Activated CD4-positive, alpha-beta T cell treated with anti-CD3 and anti-CD28 coated beads, Interleukin-2, amount 50 U/mL, for 1 hour (primary cell): ENCODE measurements at places on chromosomes 16 and 17.
A peak's percentile ranks its signal among the peaks of the same experiment; 100 is the strongest.

- peak; percentile 76 for DNase-seq
Measured at GRCh38 chr16:27237219-27238015, 31.2 kb downstream of the NSMCE1 start.

DNA sequence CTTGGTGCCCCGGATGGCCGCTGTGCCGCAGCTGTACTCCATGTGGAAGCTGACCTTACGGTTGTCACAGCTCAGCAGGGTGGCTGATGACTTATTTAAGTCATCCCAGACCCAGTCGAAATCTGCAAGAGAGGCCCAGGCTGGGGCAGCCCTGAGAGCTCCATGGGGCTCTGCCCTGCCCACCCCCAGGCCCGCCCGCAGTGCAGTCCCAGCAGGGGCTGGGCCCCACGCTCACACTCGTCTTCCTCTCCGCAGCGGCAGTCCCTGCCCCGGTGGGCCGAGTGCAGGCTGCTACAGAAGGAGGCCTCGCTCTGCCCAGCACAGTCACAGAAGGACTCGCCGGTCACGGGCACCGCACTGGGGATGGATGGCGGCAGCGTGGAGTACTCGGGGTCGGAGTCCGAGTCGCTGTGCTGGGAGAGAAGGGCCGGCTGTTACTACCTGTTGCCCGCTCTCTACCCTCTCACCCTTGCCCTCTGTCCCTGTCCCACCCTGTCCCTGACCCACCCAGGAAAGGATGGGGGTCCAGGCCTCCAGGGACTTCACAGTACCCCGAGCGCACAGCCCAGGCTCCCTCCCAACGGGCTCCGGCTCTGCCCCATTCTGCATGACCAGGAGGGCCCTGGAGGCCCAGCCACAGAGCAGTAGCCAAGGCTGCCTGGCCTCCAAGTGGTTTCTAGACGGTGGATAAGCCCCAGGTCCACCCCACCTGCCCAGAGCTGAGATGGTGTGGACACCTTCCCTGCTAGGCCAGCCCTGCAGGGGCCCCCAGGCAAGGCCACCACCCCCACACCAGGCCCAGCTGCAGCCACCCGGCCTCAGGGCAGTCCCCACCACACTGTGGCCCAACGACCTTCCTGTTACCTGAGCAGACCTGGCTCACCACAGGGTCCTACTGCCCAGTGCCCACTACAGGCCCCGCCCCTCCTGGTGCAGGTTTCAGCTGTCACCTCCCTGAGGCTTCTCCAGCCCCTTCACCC, 3.9 kb downstream of the SPSB3 start:
- DNase-seq = no peak

GRCh38 chr16:18045356-18045755, 291.2 kb downstream of the NPIPA8 start:
- no peak for DNase-seq

DNA sequence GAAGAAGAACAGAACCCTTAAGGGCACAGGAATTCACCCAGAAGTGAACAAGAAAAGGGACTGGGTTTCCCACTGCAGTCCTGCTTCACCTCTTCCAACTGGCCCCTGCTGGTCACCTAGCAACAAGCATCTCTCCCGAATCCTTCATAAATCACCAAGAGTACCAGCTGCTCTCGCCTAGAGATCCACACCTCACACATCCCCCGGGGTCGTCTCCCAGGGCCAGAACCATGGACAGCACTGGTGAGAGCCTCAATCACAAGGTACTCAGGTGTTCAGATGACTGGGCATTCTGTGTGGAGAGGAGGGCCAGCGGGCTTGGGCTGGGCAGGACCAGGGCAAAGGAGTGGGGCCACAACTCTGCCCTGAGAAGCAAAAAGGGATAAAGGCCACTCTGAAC, 65.9 kb downstream of the CCT6B start:
- no peak for DNase-seq

- no peak for DNase-seq
Measured at GRCh38 chr17:72498364-72499210, 377.8 kb downstream of the SOX9 start.

- no peak for DNase-seq
Measured at GRCh38 chr17:66670206-66670605, 164.7 kb upstream of the CACNG5 start.

DNA sequence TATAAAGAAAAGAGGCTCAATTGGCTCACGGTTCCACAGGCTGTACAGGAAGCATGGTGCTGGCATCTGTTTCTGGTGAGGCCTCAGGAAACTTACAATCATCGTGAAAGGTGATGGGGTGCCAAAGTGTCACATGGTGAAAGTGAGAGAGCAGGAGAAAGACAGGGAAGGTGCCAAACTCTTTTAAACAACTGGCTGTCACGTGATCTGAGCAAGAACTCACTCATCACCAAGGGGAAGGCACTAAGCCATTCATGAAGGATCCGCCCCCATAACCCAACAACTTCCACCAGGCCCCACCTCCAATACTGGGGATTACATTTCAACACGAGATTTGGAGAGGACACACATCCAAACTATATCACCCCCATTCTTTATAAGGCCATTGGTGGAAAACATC, 28.4 kb upstream of the HS3ST2 start:
- no peak for DNase-seq

DNA sequence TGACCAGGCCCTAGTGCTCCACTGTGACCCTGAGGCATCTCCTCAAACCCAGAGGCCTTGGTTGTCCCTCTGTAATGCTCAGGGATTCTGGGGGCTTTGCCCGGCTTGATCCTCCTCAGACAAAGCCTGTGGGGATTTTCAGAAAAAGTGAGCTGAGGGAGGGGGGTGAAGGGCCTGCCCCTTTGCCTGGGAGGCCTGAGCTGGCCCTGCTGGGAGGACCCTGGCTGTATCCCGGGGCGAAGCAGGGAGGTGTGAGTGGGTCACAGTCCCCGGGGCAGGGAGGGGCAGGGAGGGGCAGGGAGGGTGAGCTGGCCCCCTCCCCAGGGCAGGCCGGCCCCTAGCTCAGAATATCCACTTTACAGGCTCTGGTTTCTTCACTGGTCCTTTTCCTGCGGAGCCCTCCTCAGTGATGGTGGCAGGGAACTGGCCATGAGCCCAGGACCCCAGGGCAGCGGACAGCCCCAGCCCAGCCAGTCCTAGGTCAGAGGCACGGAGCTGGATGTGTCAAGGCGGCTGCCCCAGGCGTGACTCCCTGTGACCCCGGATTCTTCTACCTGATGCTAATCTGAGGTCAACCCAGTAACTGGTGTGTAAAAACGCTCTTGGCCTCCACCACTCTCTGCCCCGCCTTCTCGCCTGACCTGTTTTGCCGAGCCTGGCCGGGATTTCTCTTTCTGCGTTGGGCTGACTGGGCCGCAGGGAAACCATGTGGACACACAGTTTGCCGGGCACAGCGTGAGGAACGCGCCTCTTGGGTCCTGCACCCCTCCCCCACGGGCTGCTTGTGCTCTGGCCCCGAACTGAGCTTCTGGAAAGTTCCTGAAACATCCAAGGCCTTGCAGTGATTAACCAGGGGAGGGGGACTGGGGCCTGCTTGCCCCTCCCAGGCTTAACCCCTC, 5.8 kb upstream of the FASN start:
- DNase-seq = no peak

- DNase-seq = no peak
Measured at GRCh38 chr16:2592786-2593185, 55.0 kb downstream of the PDPK1 start.

GRCh38 chr16:5428932-5429331, 331.3 kb upstream of the EEF2KMT start:
- DNase-seq = no peak

GRCh38 chr17:9824094-9824493, 1.6 kb upstream of the GLP2R start:
- no peak for DNase-seq

DNA sequence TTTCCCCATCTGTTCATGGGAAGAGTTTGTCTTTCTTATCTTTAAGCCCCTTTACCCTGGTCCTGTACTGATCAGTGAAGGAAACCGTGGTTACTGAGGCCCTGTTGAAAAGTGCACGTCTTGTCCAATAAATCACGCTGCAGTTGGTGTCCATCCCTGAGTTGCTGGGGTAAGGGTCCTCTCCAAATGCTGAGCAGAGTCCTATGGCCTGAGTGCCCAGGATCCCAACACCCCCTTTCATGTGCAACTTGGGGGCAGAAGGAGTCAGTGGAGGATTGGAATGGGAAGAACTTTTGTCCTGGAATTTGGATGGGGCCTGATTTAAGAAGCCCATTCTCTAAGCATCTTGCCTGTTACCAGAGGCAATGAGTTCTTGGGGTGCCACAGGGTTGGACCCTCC, 7.0 kb upstream of the TBX2 start:
- no peak for DNase-seq

GRCh38 chr16:66713076-66713475, 16.5 kb upstream of the CMTM4 start:
- no peak for DNase-seq

DNA sequence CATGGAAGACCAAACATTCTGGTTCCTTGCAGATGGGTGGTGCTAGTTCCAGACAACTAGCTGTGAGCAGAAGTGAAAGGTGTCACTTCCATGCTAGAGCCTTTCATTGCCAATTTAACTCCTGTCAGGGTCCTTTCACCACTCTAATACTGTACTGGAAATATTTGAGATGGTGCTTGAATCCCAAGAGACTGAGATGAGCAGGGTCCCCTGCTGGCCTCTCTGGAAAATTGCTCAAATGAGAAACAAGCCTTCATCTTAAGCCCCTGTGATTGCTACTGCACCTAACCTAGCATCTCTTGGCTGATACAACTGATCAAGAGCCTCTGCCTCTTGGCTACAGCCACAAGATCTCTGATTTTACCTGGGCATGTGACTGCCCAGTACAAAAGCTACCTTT, 7.4 kb upstream of the VAC14 start:
- no peak for DNase-seq

DNA sequence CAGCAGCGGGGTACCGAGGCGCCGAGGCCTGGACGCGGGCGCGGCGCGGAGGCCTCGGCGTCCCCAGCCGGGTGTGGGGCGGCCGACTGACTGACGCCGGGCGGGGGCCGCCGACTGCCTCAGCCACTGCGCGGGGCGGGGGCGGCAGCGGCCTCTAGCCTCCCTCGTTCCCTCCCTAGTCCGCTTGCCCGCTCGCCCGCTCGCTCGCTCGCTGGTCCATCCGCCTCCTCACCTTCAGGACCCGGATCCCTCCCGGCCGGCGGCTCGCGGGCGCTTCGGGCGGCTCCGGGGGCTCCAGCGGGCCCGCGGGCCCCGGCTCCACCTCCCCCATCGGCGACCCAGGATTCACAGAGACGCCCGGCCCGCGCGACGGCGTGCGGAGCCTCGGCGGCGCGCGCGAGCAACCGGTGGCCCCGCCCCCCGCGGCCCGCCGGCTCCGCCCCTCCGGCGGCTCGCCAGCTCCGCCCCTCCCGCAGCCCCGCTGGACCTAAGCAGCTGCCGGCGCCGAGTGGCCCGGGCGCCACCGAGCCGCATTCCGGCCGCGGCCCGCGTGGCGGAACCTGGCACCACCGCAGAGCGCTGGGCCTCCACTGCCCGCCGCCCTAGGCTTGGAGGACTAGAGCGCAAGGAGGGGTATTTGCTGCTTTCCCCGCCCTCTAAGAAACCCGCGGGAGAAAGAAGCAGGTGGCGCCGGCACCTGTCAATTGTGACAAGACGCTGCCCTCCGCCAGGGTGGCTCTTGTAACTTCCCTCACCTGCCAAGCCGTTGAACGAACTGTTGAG, 773 bp downstream of the PHLPP2 start:
- DNase-seq = peak; percentile 75

GRCh38 chr16:84262939-84263338, 23.1 kb upstream of the KCNG4 start:
- DNase-seq = no peak

DNA sequence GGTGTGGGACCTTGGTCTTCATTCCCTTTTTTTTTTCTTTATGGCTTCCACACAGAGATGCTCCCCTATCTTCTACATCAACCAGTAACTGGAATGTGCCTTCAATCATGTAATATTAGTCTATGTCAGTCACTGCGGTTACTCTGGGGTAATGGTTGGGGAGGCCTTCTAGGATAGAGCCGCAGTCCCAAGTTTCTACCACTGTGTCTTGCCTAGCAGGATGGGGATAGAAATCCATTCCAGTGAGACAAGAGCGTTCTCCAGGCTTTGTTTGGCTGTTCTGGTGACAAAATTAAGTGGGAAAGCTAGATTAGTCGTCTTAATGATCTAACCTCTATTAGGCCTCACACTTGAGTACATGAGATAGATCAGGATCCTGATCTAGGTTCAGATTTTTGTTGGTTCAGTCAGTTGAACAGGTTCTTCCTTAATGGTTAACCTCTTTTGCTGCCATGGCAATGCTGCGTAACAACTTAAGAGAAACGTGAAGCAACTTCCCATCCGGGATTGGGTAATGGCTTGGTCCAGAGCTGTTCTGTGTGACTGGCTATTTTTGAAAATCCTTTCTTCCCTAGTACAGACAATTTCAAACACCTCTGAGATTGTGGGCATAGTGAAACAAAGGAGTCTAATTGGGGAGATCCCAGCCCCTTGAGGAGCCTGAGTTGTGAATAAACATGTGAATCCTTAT, 8.7 kb downstream of the MSL1 start:
- DNase-seq = no peak

DNA sequence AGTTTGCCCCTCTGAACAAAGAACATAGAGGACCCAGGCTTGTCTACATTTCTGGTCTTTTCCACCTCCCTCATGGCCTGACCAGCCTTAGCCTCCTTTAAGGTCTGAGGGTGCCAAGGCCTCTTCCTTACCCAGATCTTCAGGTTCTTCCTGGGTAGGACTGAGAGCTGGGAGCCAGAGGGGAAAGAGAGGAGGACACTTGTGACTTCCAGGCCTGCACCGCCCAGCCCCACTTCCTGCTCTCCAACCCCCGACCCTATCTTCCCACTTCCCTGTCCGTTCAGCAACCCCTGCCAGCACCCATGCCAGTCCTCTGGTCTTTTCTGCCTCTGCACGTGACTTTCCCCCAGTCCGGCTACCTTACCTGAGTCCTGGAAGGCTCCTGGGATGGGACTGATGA, 534 bp downstream of the PRSS36 start:
- no peak for DNase-seq

- DNase-seq = no peak
Measured at GRCh38 chr16:51607201-51607651, 456.2 kb upstream of the SALL1 start.

GRCh38 chr16:87056083-87056482, 261.1 kb downstream of the C16orf95 start:
- DNase-seq = no peak

- no peak for DNase-seq
Measured at GRCh38 chr17:37164057-37164456, 211.7 kb upstream of the C17orf78 start.

DNA sequence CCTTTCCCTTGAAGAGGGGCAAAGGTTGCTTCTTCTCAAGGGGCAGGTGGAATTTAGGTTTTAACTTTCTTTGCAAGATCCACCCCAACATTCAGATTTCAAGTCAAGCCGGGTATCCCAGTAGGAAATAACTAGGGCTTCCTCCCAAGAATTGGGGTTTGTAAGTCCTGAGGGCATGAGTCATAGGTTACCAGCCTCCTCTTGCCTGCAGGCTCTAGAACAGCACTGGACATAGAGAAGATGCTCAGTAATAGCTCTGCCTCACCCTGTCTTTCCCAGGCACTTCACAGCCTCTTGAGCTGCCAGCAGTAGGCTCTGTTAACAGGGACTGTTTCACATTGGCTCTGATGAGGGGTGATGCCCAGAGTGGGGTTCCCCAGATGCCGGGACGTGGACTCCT, 35.8 kb upstream of the ZFP90 start:
- no peak for DNase-seq

- DNase-seq = peak; percentile 57
Measured at GRCh38 chr17:61416540-61417363, 17.1 kb downstream of the TBX2 start.
